Spinal cord (tissue), 10 donors: ENCODE measurements at places on chromosomes 16 and 17.

- DNase-seq = no peak
These were observed 5.5 kb downstream of the MRPL28 start for GRCh38 chr16:364595-365491.

DNA sequence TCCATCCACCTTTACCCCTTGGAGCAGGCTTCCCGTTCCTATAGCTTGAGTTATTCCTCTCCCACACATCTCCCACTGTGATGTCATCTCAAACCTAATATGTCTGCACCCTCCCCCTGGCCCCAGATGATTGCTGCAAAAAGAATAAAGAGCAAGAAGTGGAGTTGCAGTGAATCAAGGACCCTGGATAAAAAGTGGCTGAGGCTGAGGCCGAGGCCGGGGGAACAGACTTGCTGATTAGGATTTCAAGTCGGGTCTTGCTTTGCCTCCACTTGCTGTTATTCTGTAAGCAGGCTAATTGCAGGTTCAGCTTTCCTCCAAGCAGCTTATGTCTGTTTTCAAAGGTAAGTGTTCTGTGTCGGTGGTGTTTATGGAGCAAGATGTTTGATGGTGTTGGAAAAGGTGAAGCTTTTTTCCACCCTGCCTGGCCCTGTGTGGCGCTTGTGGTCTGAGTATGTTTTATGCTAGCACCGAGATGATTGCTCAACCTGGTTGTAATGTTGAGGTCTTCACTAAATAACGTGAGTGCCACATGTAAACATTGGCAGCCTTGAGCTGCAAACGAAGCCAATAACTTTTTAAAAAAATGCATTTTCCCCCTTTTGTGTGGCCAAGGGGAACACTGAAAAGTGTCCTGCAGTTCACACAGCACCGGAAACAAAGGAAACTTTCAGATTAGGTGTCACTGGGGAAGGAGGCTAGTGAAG lies 15.4 kb downstream of the HS3ST3B1 start:
- no peak for DNase-seq

GRCh38 chr17:50203086-50203485 lies 1.7 kb upstream of the COL1A1 start:
- DNase-seq = no peak

DNA sequence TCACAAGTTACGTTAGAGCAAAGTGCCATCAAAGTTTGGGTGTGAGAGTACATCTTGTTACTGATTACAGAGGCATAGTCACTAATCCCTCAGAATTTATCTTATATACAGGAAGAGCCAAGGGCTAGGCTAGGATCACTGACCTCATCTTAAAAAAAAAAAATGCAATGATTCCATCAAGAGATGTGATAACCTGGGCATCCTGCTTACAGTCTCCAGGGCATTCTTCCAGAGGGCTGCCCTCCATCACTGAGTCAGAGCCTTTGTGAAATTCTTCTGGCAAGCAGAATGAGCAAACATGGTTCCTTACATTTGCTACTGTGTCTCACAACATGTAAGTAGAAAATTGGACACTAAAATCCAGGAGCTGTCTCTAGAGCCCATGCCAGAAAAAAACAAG lies 410.6 kb downstream of the ZFHX3 start:
- no peak for DNase-seq

GRCh38 chr16:53115773-53116172 lies 61.0 kb downstream of the CHD9 start:
- DNase-seq = no peak

- DNase-seq = peak; percentile 28
These were observed 61.1 kb downstream of the TOM1L2 start for GRCh38 chr17:17911001-17911613.

DNA sequence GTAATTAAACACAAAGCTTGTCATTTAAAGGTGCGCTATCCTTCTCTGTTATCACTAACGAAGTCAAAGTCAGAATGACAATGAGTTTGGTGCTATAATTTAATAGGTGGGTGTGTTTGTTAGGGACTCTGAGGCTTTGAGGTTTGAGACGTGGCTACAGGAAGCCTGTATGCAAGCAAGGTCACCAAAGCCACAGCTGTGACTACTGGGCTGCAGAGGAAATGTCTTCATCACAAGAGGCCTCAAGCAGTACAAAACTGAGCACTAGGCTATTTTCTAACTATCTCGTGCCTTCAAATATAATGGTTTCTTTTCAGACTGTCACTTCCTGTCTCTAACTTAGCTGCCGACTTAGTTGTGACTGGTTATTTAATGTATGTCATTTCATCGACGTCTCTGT lies 141.2 kb downstream of the AATF start:
- no peak for DNase-seq

DNA sequence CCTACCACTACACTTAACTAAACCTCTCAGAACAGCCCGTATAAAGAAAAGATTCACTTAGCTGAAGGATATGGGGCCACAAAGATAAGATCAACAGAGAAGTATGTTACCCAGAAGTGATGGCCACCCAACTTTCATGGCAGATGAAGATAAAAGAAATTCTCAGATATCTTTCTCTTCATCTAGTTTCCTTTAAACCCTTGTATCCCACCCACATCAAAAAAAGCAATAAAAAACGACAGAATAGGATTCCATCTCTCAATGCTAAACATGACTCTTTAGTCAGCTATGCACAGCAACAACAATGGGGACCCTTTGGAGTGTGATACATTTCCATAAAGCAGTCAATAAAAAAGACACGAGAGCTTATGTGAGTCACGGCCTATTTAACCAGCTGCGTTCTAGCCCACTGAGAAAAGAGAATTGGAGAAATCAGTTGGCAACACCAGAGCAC lies 86.6 kb downstream of the SNX11 start:
- DNase-seq = no peak

GRCh38 chr16:75481475-75481874 lies 13.8 kb downstream of the CHST6 start:
- DNase-seq = no peak

GRCh38 chr17:38453951-38454421 lies 25.7 kb downstream of the ARHGAP23 start:
- DNase-seq = no peak

DNA sequence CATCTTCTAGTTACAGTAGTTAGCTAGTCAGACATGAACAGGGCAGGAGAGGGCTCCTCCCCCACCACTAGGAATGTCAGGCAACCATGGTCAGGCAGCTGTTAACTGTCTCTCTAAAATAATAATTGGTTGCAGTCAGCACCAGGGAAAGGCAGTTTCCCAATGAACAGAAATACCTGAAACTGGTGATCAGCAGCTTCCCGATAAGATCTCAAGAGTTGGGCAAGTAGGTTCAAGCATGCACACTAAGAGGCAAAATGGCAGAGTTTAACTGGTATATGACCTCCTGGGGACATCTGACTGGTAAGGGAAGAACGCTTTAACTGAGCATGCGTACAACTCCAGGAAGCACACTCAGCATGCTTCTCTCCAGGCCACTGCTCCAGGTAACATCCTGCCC lies 12.6 kb upstream of the XYLT1 start:
- DNase-seq = no peak

GRCh38 chr17:46901291-46901690 lies 21.7 kb upstream of the GOSR2 start:
- no peak for DNase-seq

- DNase-seq = no peak
These were observed 19.8 kb downstream of the MYO19 start for GRCh38 chr17:36514856-36515255.

GRCh38 chr17:67019809-67020208 lies 24.5 kb upstream of the CACNG1 start:
- no peak for DNase-seq

- no peak for DNase-seq
These were observed 163.9 kb downstream of the SPECC1 start for GRCh38 chr17:20173091-20173490.

GRCh38 chr17:70636517-70637133 lies 467.3 kb downstream of the KCNJ2 start:
- peak; percentile 83 for DNase-seq

- no peak for DNase-seq
These were observed 76.1 kb downstream of the TNRC6C start for GRCh38 chr17:78034429-78035091.

DNA sequence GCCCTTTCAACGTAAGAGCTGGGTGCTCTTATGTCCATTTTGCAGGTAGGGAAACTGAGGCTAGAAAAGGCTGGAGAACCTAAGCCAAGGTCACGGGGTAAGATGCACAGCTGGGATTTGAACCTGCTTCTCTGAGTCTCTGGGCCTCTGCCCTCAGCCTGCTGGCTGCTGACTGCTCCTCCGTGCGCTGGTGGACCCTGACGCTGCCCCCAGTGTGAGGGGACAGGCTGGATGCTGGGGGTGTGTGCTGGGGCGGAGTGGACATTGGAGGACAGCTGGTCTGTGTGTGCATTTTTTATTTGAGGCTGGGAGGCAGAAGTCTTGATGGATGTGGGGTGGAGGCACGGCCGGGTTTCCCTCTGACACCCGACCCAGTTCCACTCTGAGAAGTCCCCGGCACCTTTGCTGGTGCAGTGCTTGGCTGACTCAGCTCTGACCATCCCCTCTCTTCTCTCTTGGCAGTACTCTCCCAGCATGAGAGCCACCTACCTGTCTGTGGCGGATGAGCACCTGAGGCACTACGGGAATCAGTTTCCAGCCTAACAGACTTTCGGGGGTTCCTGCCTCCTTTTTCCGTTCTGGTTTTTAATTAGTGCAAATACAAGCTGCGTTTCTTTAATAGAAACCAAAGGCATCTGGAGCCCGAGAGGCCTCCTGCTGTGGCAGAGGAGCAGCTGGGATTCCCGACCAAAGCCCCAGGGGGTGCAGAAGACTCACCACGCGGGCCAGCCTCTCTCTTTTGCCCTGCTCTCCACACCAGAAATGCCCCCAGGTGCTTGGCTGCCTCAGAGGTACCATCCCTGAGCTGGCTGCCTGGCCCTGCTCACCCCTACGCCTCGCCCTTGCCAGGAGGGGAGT lies 14.1 kb upstream of the DNAI2 start:
- no peak for DNase-seq

- no peak for DNase-seq
These were observed 230.1 kb downstream of the SLC39A11 start for GRCh38 chr17:72862276-72862999.

- DNase-seq = no peak
These were observed 16.2 kb upstream of the CD300E start for GRCh38 chr17:74639704-74640151.

GRCh38 chr16:89708481-89708931 lies 7.0 kb upstream of the SPATA2L start:
- DNase-seq = no peak

DNA sequence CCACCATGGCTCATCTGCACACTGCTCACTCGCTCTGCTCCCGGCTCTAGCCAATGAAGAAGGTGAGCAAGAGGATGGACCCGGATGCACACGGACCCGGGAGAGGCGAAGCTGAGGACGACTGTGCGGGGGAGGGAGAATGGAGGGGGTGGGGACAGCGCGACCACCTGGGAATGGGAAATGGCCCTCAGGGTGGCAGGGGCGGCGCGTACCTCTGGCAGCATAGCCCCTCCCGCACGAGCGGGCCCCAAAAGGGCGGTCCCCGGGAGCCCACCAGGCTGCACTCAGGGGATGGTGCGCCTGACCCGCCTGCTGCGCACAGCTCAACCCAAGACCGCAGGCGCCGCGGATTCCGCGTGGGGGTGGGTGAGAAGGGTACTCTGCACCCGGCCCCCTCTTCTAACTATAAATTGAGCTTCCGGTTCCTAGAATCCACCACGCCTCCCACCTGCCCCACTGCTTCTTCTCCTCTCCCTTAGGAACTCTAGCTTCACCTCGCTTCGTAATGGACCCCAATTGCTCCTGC lies 6.1 kb downstream of the MT1H start:
- no peak for DNase-seq

- no peak for DNase-seq
These were observed 196.4 kb downstream of the CCDC182 start for GRCh38 chr17:57548421-57549410.

GRCh38 chr17:41580687-41581365 lies 5.9 kb downstream of the KRT14 start:
- no peak for DNase-seq

- DNase-seq = peak; percentile 33
These were observed 40.4 kb upstream of the DNAH17 start for GRCh38 chr17:78617511-78618061.

DNA sequence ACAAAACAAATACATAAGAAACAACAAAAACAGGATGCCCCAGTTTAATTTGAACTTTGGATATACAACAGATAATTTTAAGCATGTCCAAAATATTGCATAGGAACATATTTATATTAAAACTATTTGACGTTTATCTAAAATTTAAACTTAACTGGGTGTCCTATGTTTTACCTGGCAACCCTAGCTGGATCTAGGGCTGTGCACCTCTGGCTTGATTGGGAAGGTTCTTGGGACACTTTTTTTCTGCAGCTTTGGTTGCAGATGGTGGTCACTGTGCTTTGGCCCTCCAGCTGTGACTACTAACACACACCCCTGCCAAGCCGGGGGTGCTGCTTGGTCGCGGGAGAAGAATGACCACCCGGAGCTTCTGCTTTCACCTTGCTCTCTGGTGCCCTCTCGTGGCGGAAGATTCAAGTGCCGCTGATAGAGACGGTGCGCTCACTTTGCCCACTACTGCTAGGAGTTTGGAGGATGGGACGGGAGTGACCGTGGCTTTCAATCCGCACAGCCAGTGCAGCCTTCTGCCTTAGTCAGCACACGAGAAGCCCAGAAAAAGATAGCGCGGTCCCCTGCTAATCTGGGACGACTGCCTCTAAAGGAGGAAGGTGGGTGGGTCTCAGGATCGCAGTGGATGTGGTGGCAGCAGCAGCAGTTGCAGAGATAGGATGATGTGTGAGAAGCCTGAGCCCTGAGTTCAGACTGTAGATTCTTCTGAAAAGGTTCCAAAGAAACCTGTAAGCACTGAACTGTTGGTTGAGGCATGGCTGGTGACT lies 6.7 kb downstream of the SPACA3 start:
- peak; percentile 90 for DNase-seq

GRCh38 chr16:27284865-27285675 lies 16.5 kb upstream of the NSMCE1 start:
- DNase-seq = no peak

DNA sequence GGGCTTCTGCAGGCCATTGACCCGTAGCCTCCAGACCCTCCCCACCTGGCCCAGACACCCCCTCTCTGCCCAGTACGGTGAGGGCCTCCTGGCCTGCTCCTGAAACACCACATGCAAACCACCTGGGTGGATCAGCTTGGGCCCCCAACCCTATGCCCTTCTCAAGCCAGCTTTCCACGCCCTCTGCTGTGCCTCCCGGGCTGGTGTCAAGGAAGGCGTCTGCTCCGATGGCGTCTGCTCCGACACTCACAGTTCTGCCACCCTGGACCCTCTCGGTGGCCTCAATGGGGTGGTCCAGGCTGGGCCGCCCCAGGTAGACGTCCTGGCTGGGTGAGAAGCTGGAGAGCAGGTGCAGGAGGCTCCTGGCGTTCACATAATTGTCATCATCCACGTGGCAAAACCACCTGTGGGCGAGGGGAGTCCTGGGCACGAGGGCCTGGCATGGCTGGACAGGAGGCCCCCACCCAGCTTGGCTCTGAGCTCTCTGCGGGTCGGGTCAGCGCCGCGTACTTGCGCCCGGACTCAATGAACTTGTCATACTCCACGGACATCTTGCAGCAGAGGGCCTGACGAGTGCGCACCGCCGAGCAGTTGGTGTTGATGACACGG lies 1.4 kb downstream of the RFNG start:
- DNase-seq = no peak
